ENCODE measurements at places on chromosomes 5 and 9.

DNA sequence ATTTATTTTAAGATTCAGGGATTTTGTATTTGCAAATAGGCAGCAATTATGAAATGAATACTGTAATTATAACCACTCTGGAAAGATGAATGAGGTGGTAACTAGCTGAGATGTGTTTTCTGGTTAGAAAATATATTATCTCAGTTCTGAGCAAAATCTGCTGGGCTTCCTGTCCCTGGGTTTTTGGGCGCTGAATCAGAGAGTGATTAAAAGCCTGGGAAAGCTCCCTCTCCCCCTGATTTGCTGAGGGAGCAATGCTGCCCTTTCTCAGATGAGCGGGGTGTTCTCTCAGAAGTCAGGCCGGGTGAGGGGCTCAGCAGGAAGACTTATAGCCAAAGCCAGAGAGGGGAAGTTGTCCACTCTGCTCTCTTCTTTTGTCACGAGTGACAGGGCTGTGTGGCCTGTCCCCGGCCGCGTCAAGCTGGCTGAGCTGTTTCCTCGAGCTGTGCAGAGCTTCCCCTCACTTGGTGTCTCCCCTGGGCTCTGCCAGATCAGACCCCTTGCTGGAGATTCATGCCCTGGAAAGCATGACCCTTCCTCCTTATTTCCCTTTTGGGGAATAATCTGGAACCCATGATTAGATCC is 39.8 kb upstream of the PITX1 start:
- peak; percentile 14 for DNase-seq

- no peak for DNase-seq
These were observed 1041.8 kb upstream of the ARRDC3 start for GRCh38 chr5:92424785-92425426.

DNA sequence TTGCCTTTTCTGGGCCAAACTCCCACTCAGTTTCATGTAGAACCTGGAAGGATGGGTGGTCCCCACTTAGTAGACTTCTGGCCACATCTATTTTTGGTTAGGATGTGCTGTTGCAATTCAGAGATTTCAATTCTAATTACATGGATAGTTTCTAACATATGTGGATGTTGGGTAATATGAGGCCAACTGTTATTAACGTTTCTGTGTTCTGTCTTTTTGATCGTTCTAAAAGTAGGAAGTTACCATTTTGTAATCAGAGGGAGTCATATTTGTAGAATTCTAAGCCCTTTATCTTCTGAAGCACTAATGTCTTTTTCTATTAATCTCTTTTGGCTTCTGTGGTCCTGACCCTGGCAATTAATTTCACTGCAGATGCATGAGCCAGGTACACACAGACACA is 141.6 kb upstream of the SPEF2 start:
- DNase-seq: no peak

- no peak for DNase-seq
These were observed 4.0 kb downstream of the KLF4 start for GRCh38 chr9:107485458-107486043.

- DNase-seq: no peak
These were observed 729.8 kb downstream of the EFNA5 start for GRCh38 chr5:106940986-106941385.

DNA sequence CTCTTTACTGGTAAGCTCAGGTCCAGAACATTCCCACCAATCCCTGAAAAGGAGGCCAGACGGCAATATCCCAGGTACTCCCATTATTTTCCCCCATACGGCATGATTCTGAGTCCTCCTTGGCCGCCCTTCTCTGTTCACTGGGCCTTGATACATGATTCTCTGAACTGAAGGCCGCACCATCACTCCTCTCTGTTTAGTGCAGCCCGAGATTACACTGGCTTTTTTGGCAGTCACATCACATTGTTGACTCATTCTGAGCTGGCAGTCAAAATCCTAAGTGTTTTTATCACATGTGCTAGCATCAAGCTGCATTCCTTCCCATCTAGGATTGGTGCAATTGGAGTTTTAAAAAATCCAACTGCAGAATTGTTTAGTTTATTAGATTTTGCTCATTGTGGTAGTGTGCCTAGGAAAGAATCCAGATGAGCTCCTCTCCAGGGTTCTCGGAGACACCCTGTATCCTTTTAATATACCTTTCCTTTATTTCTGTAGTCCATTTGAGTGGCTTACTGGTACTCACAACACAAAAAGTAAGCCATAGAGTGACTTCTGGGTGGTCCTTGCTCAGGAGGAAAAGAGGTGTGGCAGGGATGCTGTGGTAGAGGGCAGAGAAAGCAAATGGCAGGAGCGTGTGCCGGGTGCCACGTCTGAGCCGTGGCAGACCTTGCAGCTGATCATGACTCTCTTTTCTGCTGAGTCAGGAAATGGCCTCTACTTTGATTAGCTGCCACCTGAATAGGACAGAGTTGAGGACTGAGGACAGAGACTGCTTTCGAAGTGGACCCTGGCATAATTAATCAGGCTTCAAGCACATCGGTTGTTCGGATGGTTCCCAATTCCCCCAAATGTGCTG is 121.1 kb upstream of the IL12B start:
- DNase-seq: peak; percentile 92

GRCh38 chr9:105912863-105913516 is 218.6 kb downstream of the TMEM38B start:
- no peak for DNase-seq

DNA sequence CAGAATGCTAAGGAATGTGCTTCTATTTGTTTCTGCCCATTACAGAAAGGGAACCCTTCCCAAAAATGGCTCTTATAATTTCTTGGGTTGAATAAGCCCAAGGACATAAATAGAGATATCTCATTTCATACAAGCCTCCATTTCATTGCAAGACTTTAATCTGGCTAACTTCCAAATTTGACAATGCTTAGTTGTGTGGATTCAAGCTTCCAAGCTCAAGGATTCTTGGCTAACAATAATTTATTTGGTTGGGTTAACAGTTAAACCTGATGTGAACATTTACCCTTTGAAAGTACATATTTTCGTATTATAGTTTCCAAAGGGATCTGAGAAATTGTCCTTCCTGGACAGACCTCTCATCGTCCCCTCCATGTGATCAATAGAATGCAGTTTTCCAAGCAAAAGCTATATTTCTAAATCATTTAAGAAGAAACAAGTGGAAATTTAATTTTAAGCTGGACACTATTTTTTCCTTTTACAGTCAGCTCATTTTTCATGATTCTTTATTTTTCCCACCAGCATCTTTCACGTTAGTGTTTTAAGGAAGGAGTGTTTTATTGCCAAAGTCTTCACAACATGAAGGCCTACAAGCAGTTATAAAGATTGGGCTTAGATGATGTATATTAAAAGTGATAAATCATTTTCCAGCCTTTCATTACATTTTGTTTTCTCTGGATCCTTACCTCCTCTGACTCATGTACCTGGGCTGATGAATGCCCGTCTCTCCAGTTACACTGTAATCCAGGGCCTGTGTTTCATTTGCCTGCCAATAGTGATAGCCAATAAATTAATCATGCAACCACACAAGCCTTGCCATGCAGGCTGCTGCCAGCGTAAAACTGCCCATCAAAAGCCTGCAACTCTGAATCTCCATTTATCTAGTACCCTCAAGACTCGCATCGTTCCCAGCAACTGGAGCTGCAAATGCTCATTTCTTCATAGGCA is 176.7 kb downstream of the NTRK2 start:
- DNase-seq: no peak

DNA sequence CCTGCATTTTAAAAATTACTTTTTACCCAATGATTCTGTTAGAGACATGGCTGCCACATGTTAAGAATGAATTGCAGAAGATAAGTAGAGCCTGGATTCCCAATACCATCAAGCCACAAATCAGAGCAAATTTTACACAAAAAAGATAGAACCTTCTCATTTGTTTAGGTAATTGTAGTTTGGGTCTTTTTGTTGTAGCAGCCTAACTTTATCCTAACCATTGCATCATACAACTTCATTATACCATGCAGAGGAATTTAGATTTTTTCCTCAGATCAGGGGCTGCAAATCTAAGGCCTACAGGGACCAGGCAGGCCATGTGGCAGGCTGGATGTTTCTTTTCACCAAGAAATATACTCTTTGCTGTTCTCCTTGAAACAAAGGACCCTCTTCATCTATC is 34.6 kb downstream of the NKX2-5 start:
- no peak for DNase-seq

All from fibroblast of skin of left quadriceps (primary cell).